ENCODE measurements at places on chromosomes 16 and 17.

DNA sequence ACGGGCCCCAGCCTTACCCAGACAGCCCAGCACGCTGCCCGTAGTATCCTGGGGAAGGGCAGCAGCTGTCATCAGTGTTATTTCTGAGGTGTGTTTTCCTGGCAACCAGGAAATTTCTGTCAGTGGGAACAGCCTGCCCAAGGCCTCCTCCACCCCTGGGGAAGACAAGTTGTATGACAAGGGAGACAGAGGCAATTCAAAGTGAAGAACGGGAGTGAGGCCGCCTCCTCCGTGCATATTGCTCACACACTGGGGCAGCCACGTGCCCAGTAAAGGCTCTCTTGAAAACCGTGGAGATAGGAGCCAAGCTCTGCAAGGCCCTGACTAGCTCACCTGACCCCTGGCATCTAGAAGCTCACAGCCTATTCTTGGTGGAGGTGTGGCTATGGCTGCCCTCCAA lies 57.6 kb downstream of the RAI1 start:
- no peak for DNase-seq

DNA sequence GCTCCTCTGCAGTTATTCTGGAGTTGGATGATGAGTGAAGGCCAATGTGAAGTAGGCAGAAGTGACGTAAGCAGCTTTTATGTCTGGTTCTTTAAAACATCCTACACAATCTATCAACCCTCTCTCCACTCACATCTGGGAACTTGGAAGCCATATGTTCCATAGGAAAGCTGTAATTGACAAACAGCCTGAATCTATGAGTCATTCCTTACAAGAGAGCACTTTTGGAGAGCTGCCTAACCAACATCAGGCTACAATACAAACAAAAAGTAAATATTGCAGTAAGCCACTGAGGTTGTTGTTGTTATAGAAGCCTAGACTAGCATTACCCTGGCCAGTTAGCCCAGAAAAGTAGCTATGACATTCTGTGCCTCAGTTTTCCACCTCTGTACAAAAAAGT lies 5.9 kb downstream of the CCL7 start:
- no peak for DNase-seq

DNA sequence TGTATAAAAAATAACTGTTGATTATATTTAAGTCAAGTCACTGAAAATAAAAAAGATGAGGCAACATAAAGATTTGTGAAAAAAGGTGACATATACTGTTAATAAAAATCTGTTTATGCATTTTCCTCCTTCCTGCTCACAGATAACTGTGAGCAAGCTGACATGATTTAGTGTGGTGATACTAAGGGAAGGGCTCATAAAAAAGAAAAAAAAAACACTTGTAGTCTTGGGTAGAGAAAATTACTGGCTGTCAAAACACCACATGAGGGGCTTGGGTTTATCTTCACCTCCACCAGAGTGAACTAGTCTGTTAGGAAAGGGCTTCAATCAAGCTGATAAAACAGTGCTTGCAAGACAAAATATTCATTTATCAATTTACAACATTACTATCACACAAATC lies 247.6 kb downstream of the CNTNAP4 start:
- no peak for DNase-seq

GRCh38 chr16:12406926-12407690 lies 396.6 kb downstream of the CPPED1 start:
- no peak for DNase-seq

DNA sequence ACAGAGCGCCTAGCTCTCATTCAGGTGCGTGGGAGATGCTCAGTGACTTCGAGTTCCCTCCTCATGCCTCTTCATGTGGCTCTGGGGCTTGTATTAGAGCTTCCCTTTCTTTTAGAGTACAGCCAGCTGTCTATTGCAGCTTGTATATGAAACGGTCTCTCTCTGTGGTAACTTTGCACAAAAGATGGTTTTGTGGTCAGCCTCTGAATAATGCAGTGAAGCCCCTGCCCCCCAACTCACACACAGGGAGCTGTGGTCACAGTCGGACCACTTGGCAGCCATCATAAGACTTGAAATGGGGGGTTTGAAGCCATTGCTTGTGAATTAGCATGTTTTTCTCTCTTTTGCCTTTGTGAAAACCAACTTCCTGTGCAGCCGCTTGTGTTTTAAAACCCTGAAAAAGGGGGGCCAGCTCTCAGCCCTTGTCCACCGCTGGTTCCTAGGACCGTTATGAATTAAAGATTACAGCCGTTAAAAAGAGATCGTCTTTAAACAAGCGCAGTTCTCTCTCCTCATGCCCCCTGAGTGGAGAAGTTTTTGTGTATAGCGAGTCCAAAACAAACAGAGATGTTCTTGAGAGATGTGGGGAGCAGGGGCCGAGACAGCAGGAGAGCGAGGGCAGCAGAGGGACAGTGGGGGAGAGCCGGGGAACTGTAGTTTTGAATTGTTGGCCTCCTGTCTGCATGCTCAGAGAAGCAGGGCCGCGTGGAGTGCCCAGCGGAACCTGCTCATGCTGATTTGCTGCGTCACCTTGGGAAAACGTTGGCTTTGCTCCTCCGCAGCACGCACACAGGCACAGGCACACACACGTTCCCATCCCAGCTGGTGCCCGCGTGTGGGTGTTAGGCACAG lies 199.0 kb downstream of the MSI2 start:
- no peak for DNase-seq

DNA sequence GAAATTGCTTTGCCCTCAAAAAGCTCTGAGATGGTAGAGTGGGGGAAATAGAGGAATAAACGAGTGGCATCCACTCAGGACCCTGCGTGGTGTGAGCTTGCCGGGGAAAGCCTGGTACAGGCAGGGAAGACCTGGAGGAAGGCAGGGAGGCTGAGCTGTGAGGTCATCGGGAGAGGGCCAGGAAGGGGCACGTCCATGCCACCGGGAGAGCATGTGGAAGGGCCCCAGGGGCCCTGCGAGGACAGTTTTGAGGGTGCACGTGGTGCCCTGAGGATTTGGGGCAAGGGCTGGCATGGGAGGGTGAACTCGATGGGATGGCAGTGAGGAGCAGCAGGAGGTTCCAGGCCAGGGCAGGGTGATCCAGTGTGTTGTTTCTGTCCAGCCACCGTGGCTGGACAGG lies 56.3 kb upstream of the CBFA2T3 start:
- DNase-seq, result no peak

DNA sequence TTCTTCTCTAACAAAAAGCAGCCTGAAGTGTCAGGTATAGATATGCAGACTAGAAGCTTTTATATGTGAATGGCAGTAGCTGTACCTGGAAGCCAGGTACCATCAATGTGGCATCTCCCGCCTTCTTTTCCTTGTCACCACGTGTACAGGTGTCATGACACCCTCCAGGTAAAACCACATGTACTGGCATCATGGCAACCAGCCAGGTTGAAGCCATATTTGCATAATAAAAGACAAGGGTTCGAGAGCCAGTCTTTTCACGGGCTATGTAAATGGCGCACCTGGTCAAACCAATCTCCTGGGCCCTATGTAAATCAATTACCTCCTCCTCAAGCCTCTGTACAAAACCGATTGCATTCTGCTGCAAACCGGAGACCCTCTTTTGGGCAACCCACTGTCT lies 541.3 kb downstream of the CDH11 start:
- DNase-seq, result no peak
